Left lobe of liver (tissue), 2 donors: ENCODE measurements at places on chromosomes 5 and 9. TPM values are rescaled to one million over a fixed set of nuclear protein-coding genes. Genes with fewer than 3 reads are reported as not detected.

PLCXD3 gene
- 1.2 TPM for total RNA-seq

FSTL4 gene
- total RNA-seq = not detected

PCDHGA1 gene
- total RNA-seq = 0.10 TPM

FAXDC2 gene
- 83.6 TPM for total RNA-seq

- peak; percentile 75 for DNase-seq
These were observed 27.3 kb upstream of the CTNNA1 start for GRCh38 chr5:138725818-138726416.

DNA sequence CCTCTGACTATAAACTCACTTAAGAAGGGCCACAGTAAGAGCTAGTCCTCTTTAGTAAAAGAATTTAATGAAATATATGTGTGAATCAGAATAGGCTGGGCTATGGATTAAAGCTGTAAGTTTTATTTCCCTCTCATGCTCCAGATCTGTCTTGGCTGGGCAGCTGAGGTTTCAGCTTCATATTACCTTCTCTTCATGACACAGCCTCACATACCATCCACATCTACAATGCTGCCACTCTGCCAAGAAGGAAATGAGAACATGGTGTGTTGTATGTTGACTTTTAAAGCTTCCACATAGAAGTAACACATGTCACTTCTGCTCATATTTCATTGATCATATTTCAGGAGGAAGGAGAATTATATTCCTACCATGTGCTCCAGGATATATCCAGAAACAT, 776.0 kb upstream of the ACO1 start:
- no peak for DNase-seq

DNA sequence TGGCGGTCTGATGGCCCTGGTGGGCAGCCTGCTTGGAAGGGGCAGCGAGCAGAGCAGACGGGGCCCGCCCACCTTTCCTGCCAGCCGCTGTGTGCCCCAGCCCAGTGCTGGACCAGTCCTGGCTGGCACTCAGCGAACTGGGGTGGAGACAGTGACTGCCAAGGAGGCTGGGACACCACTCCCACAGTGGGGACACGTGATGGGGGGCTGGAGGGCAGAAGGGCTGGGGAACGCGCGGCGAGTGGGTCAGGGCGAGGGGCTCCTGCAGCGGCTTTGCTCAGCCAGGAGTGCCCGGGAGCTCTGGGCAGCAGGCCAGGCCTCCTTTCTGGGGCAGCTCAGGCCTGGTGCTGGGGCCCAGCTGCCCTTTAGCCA, 19.5 kb downstream of the NCS1 start:
- DNase-seq = no peak
